ENCODE measurements at places on chromosomes 5 and 9. TPM values are rescaled to one million over a fixed set of nuclear protein-coding genes. Genes with fewer than 3 reads are reported as not detected.

Gene FAXDC2
- 0.16 TPM for total RNA-seq

Gene PCDHGC4
- not detected for total RNA-seq

Gene CSNK1G3
- 24.7 TPM for total RNA-seq

Gene CCDC192
- total RNA-seq = not detected

Gene TAS2R1
- not detected for total RNA-seq

Gene INSL6
- total RNA-seq = not detected

Gene MARCHF6
- total RNA-seq = 69.1 TPM

Gene LRRC26
- total RNA-seq = 1.5 TPM

Gene GPR151
- not detected for total RNA-seq

Gene FAM81B
- not detected for total RNA-seq

Gene FOXD4L6
- not detected for total RNA-seq

Gene PPP1R26
- 19.4 TPM for total RNA-seq
